ENCODE measurements at places on chromosomes 2 and 18. TPM values are rescaled to one million over a fixed set of nuclear protein-coding genes. Genes with fewer than 3 reads are reported as not detected.

The RETSAT gene
- total RNA-seq: 24.3 TPM

- no peak for DNase-seq
Observed at GRCh38 chr18:35387152-35387571, 10.0 kb upstream of the ZNF396 start.

GRCh38 chr2:183474912-183475695, 350.9 kb downstream of the NUP35 start:
- no peak for DNase-seq

GRCh38 chr2:56589835-56590234, 406.0 kb downstream of the CCDC85A start:
- no peak for DNase-seq

GRCh38 chr2:118065921-118066511, 22.3 kb upstream of the INSIG2 start:
- DNase-seq: no peak

- no peak for DNase-seq
Observed at GRCh38 chr18:11868230-11868629, 17.0 kb downstream of the CHMP1B start.

DNA sequence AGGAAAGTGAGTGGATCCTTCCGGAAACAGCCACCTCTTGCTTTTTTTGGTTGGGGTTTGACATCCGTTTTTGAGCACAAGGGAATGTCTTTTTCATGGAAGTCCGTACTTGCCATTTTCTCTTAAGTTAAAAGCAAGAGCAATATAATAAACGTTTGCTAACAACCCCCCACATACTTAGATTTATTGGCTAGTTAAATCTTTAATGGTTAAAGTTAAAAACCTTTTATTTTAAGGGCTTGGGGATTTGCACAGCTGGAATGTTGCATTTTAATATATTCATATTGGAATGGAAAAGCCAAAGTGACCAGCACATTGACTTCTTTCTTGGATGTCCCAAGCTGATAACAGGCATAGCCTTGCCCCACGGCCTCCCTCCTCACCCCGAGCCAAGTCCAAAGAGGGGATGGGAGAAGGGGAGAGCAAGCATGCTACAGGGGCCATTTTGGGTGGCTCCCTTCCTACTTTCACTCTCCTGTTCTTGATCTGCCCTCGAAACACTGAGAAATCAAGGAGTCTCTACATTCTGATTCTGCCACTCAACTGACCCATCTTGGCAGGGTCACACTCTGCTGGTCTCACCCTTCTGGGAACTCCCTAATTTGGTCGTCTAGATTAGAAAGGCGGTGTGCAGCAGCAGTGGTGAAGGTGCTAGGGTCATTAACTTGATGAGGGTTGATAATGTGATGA, 48.1 kb upstream of the PKDCC start:
- DNase-seq: no peak

DNA sequence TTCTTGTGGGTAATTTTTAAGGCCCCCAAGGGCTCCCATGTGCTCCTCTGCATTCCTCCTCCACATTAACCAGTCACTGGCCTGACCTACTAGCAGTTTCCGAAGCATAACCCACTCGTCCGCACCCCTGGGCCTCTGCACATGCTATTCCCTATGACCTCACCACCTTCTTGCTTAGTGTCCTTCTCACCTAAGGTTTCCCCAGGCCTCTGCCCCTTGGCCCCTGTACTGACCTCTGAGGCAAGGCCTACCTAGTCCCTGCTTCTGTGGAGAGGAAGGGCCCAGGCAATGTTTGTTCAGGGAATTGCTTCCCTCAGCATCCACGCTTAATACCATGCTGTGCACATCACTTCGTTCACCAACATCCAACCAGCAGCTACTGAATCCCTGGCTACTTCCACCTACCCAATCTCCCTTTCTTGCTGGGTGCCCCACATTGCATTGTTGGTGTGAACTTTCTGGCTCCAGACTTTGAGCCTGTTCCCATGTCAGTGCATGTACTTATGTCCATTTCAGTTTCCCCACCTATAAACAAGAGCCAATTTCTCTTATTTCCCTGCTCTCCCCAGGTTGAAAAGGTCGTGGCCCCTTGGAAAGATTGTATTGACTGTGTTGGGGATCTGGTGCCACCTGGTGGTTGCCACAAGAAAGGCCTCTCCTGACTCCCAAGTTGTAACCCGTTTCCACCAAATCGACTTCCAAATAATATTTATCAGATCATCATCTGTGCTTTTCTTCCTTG, 19.2 kb upstream of the TMEM177 start:
- no peak for DNase-seq

DNA sequence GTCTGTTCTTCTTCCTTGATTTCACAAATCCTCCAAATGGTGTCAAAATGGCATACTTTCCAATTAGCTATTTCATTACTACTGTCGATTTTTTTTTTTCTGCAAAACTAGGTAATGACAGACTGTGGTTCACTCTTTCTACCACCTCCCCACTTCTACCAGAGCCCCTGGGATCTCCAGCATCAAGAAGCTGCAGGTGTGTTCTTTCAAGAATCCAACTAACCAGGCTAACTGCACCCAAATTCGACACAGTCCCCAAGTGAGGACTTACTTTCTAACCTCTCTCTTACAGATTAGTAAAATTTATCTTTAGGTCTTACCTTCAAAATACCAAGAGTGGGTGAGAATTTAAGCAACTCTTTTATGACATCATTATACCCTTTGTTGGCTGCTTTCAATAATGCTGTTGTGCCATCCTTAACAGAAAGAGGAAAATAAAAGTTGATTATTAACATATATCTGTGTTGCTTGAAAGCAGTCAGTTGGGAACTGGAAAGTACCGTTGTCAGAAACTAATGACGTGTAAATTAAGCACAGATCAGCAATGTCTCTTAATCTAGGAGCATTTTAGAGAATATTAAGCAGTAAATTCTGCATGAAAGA, 31.2 kb upstream of the NPC1 start:
- DNase-seq: no peak
